ENCODE measurements at places on chromosomes 1 and 21.

DNA sequence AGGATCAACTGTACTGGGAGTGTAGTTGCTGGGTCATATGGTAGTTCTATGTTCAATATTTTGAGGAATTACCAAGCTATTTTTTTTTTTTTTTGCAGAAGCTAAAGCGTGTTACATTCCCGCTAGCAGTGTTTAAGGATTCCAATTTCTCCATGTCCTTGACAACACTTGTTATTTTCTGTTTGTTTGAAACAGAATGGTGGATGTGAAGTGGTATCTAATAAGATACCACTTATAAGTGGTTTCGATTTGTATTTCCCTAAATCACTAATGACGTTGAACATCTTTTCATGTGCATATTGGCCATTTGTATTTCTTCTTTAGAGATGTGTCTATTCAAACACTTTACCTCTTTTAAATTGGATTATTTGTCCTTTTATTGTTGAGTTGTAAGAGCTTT lies 112.2 kb downstream of the DISP1 start:
- no peaks in the 10 kb centered on the region for H3K4me1 ChIP-seq
- no peaks in the 10 kb centered on the region for H3K36me3 ChIP-seq
- H3K27me3 ChIP-seq = no peaks in the 10 kb centered on the region
- H3K27ac ChIP-seq = no peak overlapping the region
- no peak overlapping the region for H3K4me3 ChIP-seq

- no peak overlapping the region for H3K27ac ChIP-seq
- DNase-seq = no peak
- H3K36me3 ChIP-seq = no peaks in the 10 kb centered on the region
- H3K27me3 ChIP-seq = peaks cover 21% of the 10 kb centered on the region
Measured at GRCh38 chr1:154769193-154769895, 100.7 kb downstream of the KCNN3 start.

DNA sequence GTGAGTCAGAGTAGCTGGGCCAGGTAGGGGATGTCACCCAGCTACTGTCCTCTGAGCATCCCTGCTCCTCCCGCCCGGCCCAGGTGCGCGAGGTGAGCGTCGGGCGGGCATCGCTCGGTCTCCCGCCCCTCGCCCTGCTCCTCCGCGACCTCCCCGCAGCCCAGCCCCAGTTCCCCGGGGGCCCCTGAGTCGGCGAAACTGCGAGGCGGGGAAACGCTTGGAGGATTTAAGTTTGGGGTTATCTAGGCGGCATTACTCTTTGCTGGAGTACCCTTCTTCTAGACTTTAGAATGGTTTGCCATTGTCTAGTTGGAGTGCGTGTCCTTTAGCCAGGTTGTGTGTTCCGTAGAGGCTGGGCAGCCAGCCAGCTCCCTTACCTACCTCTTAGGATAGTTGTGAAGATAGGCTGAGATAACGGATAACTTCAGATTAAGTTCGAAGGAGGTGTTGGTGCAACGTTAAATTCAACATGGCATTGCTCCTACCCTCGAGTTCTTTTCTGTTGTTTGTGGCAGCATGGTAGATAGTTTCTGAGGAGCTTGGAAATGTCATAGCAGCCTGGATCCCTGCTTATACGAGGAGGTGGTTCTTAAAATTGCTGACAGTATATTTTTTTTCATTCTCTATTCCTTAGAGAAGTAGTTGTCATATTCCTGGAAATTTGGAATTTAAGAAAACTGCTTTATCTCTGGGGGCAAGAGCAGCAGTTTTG lies 697 bp downstream of the AGO3 start:
- H3K4me1 ChIP-seq = peaks cover 34% of the 10 kb centered on the region
- H3K27me3 ChIP-seq = no peaks in the 10 kb centered on the region
- peaks cover 1% of the 10 kb centered on the region for H3K36me3 ChIP-seq
- DNase-seq = no peak
- H3K4me3 ChIP-seq = peak overlapping the region; percentile 90

- no peak overlapping the region for H3K27ac ChIP-seq
- DNase-seq = no peak
- no peak overlapping the region for H3K4me3 ChIP-seq
- no peaks in the 10 kb centered on the region for H3K4me1 ChIP-seq
Measured at GRCh38 chr1:2633936-2634491, 1.2 kb upstream of the MMEL1 start.

DNA sequence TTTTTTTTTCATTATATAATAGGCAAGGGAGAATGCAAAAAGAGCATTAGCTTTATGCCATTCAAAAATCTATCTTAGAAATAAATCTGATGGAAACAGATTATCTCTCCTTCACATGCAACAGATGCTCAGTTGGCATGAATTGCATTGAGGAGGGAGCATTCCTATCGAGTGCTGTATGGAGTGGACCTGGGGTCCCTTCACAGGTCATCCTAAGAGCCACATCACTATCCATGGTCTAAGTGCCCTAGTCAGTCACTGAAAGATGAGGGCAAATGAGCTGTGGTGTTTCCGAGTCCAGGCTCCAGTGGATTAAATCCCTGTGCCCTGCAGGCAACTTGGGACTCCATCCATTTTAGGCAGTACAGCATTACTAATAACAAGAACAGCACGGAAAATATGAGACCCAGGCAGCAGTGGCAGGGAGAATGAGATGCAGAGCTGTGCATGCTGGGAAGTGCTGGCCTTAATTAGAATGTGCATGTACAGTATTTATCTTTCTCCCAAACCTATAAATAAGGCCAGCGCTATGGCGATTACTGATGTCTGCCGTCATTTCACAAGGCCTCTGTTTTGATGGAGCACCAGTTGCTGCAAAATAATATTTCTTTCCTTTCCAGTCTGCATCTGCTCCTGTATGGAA lies 512.3 kb upstream of the PLXNA2 start:
- H3K4me1 ChIP-seq = no peaks in the 10 kb centered on the region
- no peaks in the 10 kb centered on the region for H3K36me3 ChIP-seq
- no peak overlapping the region for H3K4me3 ChIP-seq
- DNase-seq = no peak
- no peak overlapping the region for H3K27ac ChIP-seq

DNA sequence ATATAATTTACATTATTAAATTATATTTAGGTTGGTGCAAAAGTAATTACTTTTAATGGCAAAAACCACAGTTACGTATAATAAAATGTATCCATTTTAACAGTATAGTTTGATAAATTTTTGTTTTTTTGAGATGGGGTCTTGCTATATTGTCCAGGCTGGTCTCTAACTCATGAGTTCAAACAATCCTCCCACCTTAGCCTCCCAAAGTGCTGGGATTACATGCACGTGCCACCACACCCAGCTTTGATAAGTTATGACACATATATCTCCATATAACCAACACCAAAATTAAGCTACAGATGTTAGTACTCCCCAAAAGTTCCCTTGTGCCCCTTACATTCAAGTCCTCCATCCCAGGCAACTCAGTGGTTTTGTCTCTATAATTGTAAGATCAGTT lies 163.1 kb downstream of the SMYD3 start:
- H3K4me3 ChIP-seq = no peak overlapping the region
- H3K27ac ChIP-seq = no peak overlapping the region
- no peaks in the 10 kb centered on the region for H3K27me3 ChIP-seq
- H3K4me1 ChIP-seq = peaks cover 3% of the 10 kb centered on the region
- peaks cover 10% of the 10 kb centered on the region for H3K36me3 ChIP-seq

GRCh38 chr21:41775149-41775472 lies 8.3 kb upstream of the RIPK4 start:
- H3K27ac ChIP-seq = no peak overlapping the region
- H3K4me3 ChIP-seq = no peak overlapping the region
- DNase-seq = no peak

GRCh38 chr1:82258887-82259286 lies 458.2 kb downstream of the ADGRL2 start:
- H3K4me1 ChIP-seq = no peaks in the 10 kb centered on the region
- no peaks in the 10 kb centered on the region for H3K27me3 ChIP-seq
- DNase-seq = no peak
- H3K36me3 ChIP-seq = no peaks in the 10 kb centered on the region

- no peak overlapping the region for H3K4me3 ChIP-seq
- no peak overlapping the region for H3K27ac ChIP-seq
- peaks cover 10% of the 10 kb centered on the region for H3K27me3 ChIP-seq
- peaks cover 45% of the 10 kb centered on the region for H3K4me1 ChIP-seq
- no peak for DNase-seq
- H3K36me3 ChIP-seq = peaks cover 7% of the 10 kb centered on the region
Measured at GRCh38 chr21:35231090-35231489, 182.0 kb upstream of the RUNX1 start.

GRCh38 chr1:60969971-60970509 lies 112.3 kb upstream of the NFIA start:
- peaks cover 14% of the 10 kb centered on the region for H3K27me3 ChIP-seq
- no peaks in the 10 kb centered on the region for H3K36me3 ChIP-seq
- H3K27ac ChIP-seq = no peak overlapping the region
- H3K4me3 ChIP-seq = no peak overlapping the region
- no peak for DNase-seq

GRCh38 chr1:46065405-46065804 lies 67.0 kb downstream of the PIK3R3 start:
- peaks cover 3% of the 10 kb centered on the region for H3K36me3 ChIP-seq
- H3K27me3 ChIP-seq = no peaks in the 10 kb centered on the region
- peak overlapping the region; percentile 50 for H3K27ac ChIP-seq
- no peak for DNase-seq
- peak overlapping the region; percentile 48 for H3K4me3 ChIP-seq

- H3K4me1 ChIP-seq = no peaks in the 10 kb centered on the region
- H3K27ac ChIP-seq = no peak overlapping the region
- H3K36me3 ChIP-seq = no peaks in the 10 kb centered on the region
- no peak for DNase-seq
Measured at GRCh38 chr1:44545961-44546360, 128.3 kb downstream of the TMEM53 start.

GRCh38 chr1:245383396-245384330 lies 228.9 kb downstream of the KIF26B start:
- DNase-seq = no peak
- H3K4me1 ChIP-seq = peaks cover 2% of the 10 kb centered on the region
- H3K36me3 ChIP-seq = no peaks in the 10 kb centered on the region
- no peak overlapping the region for H3K27ac ChIP-seq
- H3K4me3 ChIP-seq = no peak overlapping the region

- H3K4me3 ChIP-seq = no peak overlapping the region
- no peak overlapping the region for H3K27ac ChIP-seq
- H3K4me1 ChIP-seq = no peaks in the 10 kb centered on the region
- no peak for DNase-seq
- H3K36me3 ChIP-seq = no peaks in the 10 kb centered on the region
Measured at GRCh38 chr1:82752046-82752445, 951.3 kb downstream of the ADGRL2 start.

DNA sequence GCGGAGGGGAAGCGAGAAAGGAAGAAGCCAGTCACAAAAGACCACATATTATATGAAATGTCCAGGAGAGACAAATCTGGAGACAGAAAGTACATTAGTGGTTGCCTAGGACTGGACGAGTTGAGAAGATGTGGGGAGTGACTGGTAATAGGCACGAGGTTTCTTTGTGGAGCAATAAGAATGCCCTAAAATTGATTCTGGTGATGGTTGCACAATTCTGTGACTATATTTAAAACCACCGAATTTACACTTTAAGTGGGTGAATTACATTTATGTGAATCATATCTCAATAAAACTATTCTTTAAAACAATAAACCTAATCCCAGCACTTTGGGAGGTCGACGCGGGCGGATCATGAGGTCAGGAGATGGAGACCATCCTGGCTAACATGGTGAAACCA lies 63.1 kb downstream of the ZNF281 start:
- H3K36me3 ChIP-seq = peaks cover 1% of the 10 kb centered on the region
- H3K4me3 ChIP-seq = no peak overlapping the region
- H3K27ac ChIP-seq = no peak overlapping the region
- H3K4me1 ChIP-seq = peaks cover 11% of the 10 kb centered on the region

DNA sequence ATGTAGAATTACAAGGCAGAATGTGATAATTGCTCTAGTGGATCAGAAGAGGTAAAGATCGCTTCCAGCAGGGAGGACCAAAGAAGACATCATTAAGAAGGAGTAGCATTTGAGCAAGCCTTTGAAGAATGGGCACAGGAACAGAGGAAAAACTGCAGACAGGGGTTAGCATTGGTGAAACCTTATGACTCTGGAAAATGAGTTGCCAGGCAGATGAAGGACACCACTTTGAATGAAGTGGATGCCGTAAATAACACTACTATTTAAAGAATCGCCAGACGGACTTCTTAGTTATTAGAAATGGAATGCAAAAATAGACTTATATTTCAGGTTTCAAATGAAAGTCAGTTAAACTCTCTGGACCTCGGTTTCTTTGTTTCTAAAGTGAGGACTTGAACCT lies 727.7 kb downstream of the USP25 start:
- no peak overlapping the region for H3K4me3 ChIP-seq
- H3K4me1 ChIP-seq = no peaks in the 10 kb centered on the region
- DNase-seq = no peak

DNA sequence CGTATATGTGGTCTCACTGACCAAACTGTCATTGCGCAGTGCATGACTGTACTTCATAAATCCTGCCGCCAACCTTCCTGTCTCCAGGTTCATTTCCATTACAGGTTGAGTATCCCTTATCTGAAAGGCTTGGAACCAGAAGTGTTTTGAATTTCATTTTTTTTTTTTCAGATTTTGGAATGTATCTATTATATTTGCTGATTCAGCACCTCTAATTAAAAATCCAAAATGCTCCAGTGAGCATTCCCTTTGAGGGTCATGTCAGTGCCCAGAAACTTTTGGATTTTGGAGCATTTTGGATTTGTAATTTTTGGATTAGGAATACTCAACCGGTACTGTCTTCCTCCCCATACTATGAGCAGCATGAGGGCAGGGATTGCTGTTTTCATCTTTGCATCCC lies 30.7 kb upstream of the RBBP5 start:
- no peak overlapping the region for H3K4me3 ChIP-seq
- no peaks in the 10 kb centered on the region for H3K4me1 ChIP-seq
- no peaks in the 10 kb centered on the region for H3K27me3 ChIP-seq

DNA sequence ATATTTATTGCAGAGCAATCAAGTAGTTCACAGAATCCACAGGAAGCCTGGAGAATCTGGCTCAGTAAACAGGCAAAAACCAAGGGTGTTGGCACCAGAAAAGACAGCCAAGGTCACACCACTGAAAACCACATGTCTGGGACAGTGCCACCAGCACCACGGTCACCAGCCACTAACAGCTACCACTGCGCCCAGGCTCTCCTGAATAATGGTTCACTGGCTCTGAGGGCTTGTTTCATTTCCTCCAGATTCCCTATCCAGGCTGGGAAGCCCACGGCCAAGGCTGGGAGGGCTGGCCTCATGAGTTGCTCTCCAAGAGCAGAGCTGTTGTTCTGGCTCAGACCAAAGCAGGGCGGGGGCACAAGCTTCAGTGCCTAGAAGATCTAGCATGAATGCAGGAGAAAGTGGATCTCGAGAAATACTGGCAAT lies 54.5 kb upstream of the PTGFRN start:
- no peaks in the 10 kb centered on the region for H3K36me3 ChIP-seq
- peaks cover 15% of the 10 kb centered on the region for H3K4me1 ChIP-seq
- no peak overlapping the region for H3K27ac ChIP-seq
- no peak overlapping the region for H3K4me3 ChIP-seq
